Natural killer cell (primary cell): ENCODE measurements at places on chromosomes 2 and 18. TPM values are rescaled to one million over a fixed set of nuclear protein-coding genes. Genes with fewer than 3 reads are reported as not detected.

CHPF gene
- 19.2 TPM for total RNA-seq

RTP5 gene
- 0.68 TPM for total RNA-seq

PTH2R gene
- total RNA-seq = 0.61 TPM

FOXI3 gene
- not detected for total RNA-seq

COLEC12 gene
- not detected for total RNA-seq

OSR1 gene
- total RNA-seq = not detected

NR4A2 gene
- 266 TPM for total RNA-seq

AGXT gene
- not detected for total RNA-seq

ABCG8 gene
- total RNA-seq = not detected

CROCC2 gene
- not detected for total RNA-seq

ARHGAP28 gene
- total RNA-seq = not detected

CD8B2 gene
- 1.0 TPM for total RNA-seq

VWC2L gene
- not detected for total RNA-seq

IL1A gene
- total RNA-seq = 1.6 TPM

PPP3R1 gene
- total RNA-seq = 86.2 TPM

PAX3 gene
- total RNA-seq = not detected

MAB21L4 gene
- total RNA-seq = not detected

M1AP gene
- not detected for total RNA-seq

NDUFB3 gene
- 23.5 TPM for total RNA-seq

PAX8 gene
- 0.57 TPM for total RNA-seq

SYT4 gene
- total RNA-seq = not detected

MAP2 gene
- not detected for total RNA-seq
